RWPE2 (cell line): ENCODE measurements at places on chromosomes 2 and 18.

DNA sequence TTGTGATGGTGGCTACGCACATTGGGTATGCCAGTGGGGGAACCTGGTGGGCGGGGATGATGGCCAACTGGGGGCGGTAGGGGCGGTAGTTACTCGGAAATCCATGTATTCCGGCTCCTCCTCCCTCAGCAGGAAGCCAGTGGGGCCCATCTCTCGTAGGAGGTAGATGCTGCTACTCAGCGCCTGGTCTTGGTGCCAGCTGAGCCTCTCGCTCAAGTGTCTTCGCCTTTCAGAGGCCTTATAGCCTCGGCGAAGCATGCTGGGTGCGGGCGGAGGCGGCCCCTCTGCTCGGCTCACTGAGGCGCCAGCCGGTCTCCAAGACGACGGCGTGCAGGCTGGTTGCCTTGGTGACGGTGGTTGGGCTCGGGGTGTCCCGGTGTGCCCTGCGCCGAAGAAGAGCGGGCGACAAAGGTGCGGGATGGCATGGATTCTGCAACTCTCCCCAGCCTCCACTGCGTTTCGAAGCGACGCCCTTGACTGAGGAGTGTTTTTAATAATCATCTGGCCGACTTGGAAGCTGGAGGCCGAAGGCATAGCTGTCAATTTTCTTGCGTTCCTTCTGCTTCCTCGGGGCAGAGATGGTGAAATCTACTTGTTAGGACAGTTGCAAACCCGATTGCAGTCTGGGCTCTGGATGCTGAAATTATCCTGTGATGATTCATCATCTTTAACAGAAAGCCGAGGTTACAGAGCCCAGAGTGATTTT, at the start of gene ZSWIM2:
TSS of gene ZSWIM2 (minus strand) at position 298 of the 706 bp plus-strand sequence. CDS start at position 258, 40 bp downstream.
- peak; percentile 67 for DNase-seq

- no peak for DNase-seq
These were observed 59.4 kb upstream of the RPE start for GRCh38 chr2:209942936-209943605.

DNA sequence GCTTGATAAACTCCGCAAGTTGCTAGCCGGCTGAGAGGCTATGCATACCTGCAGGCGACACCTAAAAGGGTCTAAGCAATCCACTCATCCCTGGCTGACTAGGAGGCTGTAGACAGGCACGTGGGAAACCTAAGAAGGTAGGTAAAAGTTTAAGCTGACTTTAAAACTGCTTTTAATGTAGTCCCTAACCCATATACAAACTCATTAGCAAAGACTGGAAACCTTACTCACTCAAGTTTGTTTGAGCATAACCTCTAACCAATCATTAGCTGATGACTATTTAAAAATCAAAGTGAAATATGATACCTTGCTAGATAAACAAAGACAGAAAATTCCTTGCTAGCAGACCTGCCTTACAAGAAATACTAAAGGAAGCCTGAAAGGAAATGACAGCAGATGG, 106.4 kb downstream of the EXOC6B start:
- DNase-seq: no peak

- no peak for DNase-seq
These were observed 55.6 kb upstream of the TEX51 start for GRCh38 chr2:126843081-126843480.

DNA sequence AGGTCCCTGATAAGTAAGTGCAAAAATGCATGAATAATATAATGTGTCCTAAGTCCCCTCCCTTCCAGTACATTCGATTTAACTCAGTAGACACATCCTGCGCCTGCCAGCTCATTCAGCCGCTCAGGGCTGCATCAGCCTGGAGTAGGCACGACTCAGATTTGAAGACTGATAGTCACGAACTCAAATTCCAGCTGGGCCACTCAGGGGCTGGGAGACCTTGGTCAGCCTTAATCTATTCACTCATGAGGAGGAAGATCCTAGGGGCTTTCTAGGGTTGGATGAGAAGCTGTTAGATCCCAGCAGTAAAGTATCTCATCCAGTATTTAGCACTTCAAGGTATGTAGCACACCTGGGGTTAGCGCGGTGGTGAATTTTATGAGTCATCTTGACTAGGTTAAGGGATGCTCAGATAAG, 98.9 kb upstream of the ODC1 start:
- DNase-seq: no peak

DNA sequence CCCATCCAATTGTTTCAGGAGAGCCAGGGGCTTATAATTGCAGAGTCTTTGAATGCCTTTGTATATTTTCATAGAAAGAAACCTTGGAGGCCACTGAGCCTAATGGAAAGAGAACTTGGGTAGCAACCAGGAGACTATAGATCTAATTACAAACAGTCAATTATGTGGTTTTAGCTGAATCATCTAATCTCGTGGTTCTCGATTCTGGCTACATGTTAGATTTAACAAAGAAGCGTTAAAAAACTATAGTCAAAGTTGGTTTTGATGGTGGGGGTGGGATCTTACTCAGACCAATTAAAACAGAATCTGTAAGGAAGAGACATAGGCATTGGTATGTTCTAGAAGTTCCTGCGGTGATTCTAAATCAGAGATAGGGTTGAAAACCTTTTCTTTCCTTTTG, 344.1 kb downstream of the CNTNAP5 start:
- DNase-seq: no peak

- DNase-seq: no peak
These were observed 151.1 kb upstream of the NT5C1B start for GRCh38 chr2:18740474-18740881.

DNA sequence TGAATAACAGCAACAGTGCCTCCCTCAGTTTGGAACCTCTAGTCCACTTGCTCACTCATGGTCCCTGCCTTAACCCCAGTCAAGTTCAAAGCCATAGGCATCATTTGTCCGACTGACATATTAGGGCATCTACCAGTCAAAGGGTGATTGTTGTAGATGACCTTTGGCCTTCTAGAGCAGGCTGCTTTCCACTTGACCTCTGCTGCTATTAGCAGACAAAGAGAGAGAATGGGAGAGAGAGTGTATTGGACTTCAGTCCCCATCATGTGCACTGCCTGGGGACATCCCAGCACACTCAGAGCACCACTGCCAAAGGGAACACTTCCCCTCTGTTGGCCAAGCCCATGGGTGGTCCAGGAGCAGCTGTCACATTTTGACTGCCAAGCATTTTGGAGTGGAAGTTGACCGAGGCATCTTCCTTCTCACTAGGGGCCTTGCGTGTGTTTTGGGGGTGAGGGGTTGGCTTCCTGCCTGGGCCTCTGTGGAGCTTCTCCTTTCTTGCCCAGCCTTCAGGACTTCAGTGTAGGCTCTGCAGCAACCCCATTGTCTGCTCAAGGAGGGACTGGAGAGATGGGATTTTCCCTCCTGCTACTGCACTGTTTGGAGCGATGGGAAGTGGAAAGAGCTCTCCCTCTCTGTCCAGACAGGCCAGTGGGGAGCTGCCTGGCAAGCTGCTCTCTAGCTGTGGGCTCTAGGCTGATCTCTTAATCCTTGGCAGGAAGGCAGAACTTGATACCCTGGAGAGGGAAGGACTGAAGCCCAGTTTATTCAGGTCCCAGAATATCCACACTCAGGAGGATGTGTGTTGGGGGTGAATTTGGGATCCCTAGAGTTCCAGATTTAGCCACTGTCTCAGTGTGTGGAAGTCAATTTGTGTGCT, 68.1 kb downstream of the TMEM247 start:
- DNase-seq: no peak

GRCh38 chr18:69718912-69719547, 228.6 kb downstream of the CD226 start:
- DNase-seq: no peak
